Colonic mucosa (tissue), 4 donors: ENCODE measurements at places on chromosomes 2 and 18. TPM values are rescaled to one million over a fixed set of nuclear protein-coding genes. Genes with fewer than 3 reads are reported as not detected.

DNA sequence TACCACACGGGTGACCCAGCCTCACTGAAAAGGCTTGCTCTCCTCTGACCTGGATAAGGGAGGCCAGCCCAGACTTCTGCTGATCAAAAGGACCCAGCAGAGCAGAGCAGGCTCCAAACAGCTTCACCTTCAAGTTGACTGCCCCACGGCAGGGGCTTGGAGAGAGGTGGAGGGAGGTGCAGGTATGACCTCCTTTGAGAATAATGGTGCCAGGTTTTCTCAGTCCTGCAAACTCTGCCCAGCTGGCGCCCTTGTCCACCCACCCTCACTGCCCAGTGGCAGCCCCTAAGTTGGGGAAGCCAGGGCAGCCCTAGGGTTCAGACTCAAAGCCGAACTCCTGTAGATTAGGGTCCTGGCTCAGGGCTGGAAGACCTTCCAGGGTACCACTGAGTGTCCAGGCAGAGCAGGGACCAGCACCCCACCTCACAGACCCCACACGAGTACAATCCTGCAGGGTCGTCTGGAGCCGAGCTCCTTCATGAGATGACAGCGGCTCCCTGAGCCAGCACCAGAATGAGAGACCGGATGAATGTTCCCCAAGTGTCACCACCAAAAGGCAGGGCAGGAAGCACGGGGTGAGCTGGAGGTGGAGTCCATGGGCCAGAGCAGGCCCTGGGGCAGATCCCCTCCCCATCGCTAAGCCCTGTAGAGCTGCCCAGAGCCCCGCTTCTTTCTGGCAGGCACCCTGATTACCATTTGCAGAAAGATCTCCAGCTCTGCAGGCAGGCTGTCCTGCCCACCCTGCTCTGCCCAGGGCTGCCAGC is 3.6 kb upstream of the GPC1 start:
- H3K27me3 ChIP-seq: peaks cover 5% of the 10 kb centered on the region
- no peaks in the 10 kb centered on the region for H3K4me1 ChIP-seq
- no peaks in the 10 kb centered on the region for H3K36me3 ChIP-seq
- DNase-seq: no peak

DNA sequence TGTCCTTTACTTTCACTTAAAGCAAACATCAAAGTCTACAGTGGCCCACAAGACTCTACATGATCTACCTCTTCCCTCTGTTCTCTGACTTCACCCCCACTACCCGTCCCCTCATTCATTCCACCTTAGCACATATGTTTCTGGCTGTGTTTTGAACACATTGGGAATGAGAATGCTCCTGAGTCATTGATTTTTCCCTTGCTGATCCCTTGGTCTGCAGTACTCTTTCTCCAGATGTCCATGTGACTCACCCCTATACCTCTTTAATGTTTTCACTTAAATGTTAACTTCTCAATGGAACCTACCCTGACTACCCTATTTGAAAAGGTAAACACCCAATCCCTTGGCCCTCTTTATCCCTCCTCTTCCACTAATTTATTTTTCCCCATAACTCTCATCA is 30.7 kb upstream of the FRZB start:
- H3K4me3 ChIP-seq: no peak overlapping the region
- DNase-seq: no peak
- no peak overlapping the region for H3K27ac ChIP-seq
- no peaks in the 10 kb centered on the region for H3K4me1 ChIP-seq
- no peaks in the 10 kb centered on the region for H3K27me3 ChIP-seq

GRCh38 chr2:104790100-104790811 is 63.7 kb upstream of the POU3F3 start:
- H3K4me3 ChIP-seq: no peak overlapping the region
- H3K27me3 ChIP-seq: no peaks in the 10 kb centered on the region
- H3K4me1 ChIP-seq: no peaks in the 10 kb centered on the region

DNA sequence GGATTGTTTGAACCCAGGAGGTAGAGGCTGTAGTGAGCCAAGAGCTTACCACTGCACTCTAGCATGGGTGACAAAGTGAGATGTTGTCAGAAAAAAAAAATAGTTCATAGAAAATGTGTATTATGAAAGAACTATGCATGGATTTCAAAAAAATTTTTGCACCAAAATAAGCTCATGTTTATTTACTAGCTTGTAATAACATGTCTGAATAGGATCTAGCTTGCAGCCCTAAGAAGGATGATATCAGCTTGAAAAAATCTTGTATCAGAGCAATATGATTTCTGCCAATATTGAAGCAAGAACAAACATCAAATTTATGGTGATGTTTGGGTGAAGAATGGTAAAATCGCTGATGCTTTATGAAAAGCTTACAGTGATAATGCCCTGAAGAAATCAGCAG is 97.0 kb upstream of the RFX8 start:
- no peak overlapping the region for H3K4me3 ChIP-seq
- DNase-seq: no peak
- no peaks in the 10 kb centered on the region for H3K4me1 ChIP-seq
- no peak overlapping the region for H3K27ac ChIP-seq

- H3K36me3 ChIP-seq: no peaks in the 10 kb centered on the region
- DNase-seq: no peak
- no peaks in the 10 kb centered on the region for H3K27me3 ChIP-seq
- H3K4me1 ChIP-seq: no peaks in the 10 kb centered on the region
- H3K4me3 ChIP-seq: no peak overlapping the region
These were observed 174.2 kb upstream of the GLI2 start for GRCh38 chr2:120561379-120562035.

- no peaks in the 10 kb centered on the region for H3K27me3 ChIP-seq
- DNase-seq: no peak
- no peaks in the 10 kb centered on the region for H3K36me3 ChIP-seq
- no peak overlapping the region for H3K27ac ChIP-seq
These were observed 31.7 kb downstream of the TMEM178A start for GRCh38 chr2:39697454-39697853.

- no peaks in the 10 kb centered on the region for H3K36me3 ChIP-seq
- no peak overlapping the region for H3K4me3 ChIP-seq
- no peaks in the 10 kb centered on the region for H3K27me3 ChIP-seq
- DNase-seq: peak; percentile 23
- no peak overlapping the region for H3K27ac ChIP-seq
These were observed 194.2 kb downstream of the INHBB start for GRCh38 chr2:120539937-120540718.

- H3K4me1 ChIP-seq: no peaks in the 10 kb centered on the region
- no peak overlapping the region for H3K27ac ChIP-seq
- H3K36me3 ChIP-seq: no peaks in the 10 kb centered on the region
- no peak for DNase-seq
These were observed 568.5 kb downstream of the TSN start for GRCh38 chr2:122323927-122324326.

DNA sequence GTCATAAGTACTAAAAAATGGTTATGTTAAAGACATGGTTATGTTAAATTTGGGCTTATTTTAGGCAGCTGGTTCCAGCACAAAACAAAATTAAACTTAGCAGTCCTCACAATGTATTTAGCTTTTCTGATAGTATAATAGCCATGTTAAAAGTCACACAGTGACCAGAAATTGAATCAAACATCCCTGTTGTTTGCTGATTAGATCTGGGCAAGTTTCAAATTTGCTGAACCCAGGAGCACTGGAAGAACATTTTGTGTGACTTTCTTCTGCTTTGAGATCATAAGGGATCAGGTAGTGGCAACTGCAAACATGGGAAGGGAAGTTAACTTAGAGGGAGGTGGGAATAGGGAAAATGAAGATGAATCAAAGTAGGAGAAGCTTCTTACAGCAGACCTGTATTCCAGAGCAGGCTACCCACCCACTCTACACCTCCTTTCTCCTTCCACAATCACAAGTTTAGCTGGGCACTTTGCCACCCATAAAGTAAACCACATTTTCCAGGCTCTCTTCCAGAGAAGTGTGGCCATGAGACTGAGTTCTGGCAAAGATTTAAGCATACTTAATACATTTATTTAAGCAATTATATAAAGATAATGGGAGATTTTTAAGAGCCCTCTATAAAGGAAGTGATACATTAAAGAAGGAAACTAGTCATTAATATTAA is 616.1 kb upstream of the LRATD1 start:
- H3K36me3 ChIP-seq: no peaks in the 10 kb centered on the region
- no peak overlapping the region for H3K4me3 ChIP-seq
- no peak for DNase-seq
- no peak overlapping the region for H3K27ac ChIP-seq
- H3K4me1 ChIP-seq: no peaks in the 10 kb centered on the region

DNA sequence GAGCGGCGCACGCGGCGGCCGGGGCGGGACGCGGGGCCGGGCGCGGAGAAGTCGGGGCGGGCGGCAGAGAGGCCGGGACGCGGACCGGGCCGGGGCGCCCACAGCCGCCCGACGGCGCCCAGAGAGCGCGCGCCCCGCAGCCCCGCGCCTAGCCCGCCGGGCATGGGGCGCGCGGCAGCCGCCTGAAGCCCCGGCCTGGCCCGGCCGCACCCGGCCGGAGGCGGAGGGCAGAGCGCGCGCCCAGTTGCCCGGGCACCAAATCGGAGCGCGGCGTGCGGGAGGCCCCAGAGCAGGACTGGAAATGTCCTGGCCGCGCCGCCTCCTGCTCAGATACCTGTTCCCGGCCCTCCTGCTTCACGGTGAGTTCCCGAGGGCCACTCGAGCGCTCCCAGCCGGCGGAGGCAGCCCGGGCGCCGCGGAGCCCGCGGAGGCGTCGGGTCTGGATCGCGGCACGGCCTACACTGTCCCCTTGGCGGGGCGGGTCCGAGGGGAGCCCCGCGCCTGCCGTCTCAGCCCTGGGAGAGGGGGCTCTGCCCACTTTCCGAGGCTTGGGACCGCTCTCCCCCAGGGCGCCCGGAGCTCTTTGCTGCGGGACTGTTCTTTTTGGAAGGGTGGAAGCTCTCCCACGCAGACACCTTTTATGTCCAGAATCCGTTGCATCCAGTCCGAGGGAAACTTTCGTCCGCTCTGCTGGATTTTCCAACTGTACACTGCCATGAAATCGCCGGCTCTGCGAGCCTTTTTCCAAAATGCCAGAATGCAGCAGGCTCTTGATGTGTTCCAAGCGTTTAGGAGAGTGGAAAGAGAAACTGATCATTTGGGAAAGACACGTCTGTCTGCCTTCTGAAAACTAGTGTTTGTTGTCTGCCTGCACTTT is 484 bp downstream of the APCDD1 start:
- H3K27me3 ChIP-seq: peaks cover 19% of the 10 kb centered on the region
- H3K4me1 ChIP-seq: peaks cover 6% of the 10 kb centered on the region
- H3K27ac ChIP-seq: peak overlapping the region; percentile 17
- H3K36me3 ChIP-seq: no peaks in the 10 kb centered on the region
- peak overlapping the region; percentile 47 for H3K4me3 ChIP-seq
- DNase-seq: no peak

- no peaks in the 10 kb centered on the region for H3K36me3 ChIP-seq
- H3K27ac ChIP-seq: peak overlapping the region; percentile 61
- peaks cover 72% of the 10 kb centered on the region for H3K27me3 ChIP-seq
These were observed 142.6 kb downstream of the MEIS1 start for GRCh38 chr2:66577321-66578053.

- peaks cover 2% of the 10 kb centered on the region for H3K27me3 ChIP-seq
- H3K27ac ChIP-seq: peak overlapping the region; percentile 65
- DNase-seq: peak; percentile 38
- H3K4me3 ChIP-seq: peak overlapping the region; percentile 13
These were observed 1.3 kb upstream of the ACKR3 start for GRCh38 chr2:236568068-236568921.

DNA sequence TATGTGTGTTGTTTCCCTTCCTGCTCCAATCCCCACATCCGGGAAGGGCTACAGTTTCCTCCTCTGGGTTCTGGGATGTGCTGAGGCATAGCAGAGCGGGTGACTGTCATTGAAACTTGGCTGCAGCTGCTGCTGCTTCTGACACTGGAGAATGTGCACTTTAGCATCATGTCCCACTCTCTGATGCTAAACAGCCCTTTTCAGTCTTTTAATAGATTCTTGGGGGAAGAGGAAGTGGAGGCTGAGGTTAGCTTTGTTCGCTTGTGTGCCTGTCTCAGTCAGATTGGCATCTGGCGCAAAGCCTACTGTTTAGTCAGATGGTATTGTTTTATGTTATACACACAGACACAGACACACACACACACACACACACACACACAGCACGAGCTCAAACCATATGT is 136.5 kb upstream of the RND3 start:
- H3K27ac ChIP-seq: no peak overlapping the region
- DNase-seq: no peak
- no peaks in the 10 kb centered on the region for H3K27me3 ChIP-seq
- no peaks in the 10 kb centered on the region for H3K36me3 ChIP-seq
- H3K4me3 ChIP-seq: no peak overlapping the region
- H3K4me1 ChIP-seq: no peaks in the 10 kb centered on the region

DNA sequence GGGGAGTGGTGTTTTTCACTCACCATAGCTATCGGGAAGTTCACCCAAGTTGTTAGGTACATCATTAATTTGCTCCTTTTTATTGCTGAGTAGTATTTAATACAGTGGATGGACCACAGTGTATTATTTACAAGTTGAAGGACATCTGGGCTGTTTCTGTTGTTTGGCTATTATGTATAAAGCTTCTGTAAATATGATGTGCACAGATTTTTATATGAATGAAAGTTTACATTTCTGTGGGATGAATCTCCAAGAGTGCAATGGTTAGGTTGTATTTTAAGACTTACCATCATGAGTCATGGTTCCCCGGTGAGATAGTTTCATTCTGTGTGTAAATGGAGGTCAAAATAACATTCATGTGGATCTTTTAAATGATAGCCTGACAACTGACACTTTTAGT is 337.4 kb downstream of the PTPRM start:
- H3K36me3 ChIP-seq: no peaks in the 10 kb centered on the region
- no peak overlapping the region for H3K4me3 ChIP-seq
- H3K27ac ChIP-seq: no peak overlapping the region

DNA sequence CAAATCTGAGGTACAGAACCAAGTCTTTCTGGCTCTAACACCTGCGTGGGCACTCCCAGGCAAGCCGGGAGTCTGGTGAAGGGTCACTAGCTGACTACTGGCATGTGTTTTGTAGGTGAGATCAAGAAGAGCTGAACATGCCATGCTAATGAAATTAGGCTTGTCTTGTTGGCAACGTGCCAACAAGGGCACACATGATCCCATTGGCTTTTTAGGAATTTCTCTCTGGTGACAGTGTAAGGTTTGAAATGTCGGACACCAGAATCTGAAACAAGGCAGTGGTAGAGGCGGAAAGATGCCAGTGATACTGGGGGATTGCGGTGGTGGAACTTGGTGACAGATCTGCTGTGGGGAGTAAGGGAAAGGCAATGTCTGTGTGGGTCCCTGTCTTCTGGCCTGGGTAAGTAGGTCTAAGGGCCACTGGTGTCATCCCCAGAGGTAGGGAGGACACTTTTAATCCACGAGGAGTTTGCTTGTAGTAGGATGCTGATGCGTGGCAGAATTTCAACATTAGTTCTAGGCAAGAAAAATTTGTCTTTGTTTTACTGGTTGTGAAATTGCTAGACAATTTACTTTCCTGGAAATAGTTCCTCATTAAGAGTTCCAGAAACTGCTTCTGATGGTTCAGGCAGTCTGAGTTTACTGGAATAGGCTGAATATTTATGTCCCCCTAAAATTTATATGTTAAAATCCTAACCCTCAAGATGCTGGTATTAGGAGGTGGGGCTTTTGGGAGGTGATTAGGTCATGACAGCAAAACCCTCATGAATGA is 52.6 kb upstream of the ACMSD start:
- no peak overlapping the region for H3K4me3 ChIP-seq
- H3K27me3 ChIP-seq: no peaks in the 10 kb centered on the region
- H3K27ac ChIP-seq: no peak overlapping the region
- DNase-seq: no peak
- no peaks in the 10 kb centered on the region for H3K4me1 ChIP-seq

The WDFY1 gene
- total RNA-seq: 63.5 TPM

The ASXL3 gene
- total RNA-seq: 1.7 TPM

The PROKR1 gene
- total RNA-seq: 0.08 TPM

The SNORC gene
- 39.6 TPM for total RNA-seq

The VPS4B gene
- total RNA-seq: 96.3 TPM

The AKAIN1 gene
- total RNA-seq: not detected
